Muscle of leg (tissue), 16 donors: ENCODE measurements at places on chromosomes 2 and 18. TPM values are rescaled to one million over a fixed set of nuclear protein-coding genes. Genes with fewer than 3 reads are reported as not detected.
A peak's percentile ranks its signal among the peaks of the same experiment; 100 is the strongest.

DNA sequence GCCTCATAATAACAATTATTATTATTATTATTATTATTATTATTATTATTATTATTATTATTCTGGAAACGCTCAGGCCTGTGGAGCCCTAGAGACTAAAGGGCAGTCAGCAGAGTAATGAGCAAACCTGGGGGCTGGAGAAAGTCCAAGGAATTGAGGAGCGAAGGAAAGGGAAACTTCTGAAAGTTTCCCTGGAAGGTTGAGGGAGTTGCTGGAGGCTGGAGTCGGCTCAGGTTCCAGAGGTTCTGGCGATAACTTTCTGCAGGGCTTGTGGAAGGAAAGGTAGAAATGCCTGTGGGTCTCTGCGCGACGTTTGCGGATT is 9.2 kb downstream of the POU3F3 start:
- DNase-seq, result no peak

DNA sequence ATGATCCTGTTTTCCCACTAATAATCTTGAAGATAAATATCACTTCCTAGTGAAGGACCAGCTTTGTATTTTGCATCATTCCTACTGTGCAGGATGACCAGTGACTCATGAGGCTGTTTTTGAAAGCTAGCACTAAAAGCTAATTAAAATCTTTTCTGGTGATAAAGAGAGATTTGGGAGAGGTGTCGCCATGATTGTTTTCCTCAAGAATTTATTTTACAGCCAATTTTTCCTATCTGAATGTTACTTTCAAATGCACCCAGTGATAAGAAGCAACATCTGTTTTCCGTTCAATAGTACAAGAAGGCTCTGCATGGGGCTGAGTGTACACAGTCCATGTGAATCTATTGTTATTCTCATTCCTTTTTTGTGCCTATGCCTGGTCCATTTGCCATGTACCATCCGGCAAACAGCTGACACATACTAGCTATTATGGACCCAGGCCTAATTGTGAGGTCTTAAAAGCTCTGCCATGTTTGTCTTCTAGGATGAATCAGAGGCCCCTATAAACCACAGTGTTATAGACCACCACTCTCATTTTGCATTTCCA is 28.4 kb downstream of the MEIS1 start:
- DNase-seq, result no peak

DNA sequence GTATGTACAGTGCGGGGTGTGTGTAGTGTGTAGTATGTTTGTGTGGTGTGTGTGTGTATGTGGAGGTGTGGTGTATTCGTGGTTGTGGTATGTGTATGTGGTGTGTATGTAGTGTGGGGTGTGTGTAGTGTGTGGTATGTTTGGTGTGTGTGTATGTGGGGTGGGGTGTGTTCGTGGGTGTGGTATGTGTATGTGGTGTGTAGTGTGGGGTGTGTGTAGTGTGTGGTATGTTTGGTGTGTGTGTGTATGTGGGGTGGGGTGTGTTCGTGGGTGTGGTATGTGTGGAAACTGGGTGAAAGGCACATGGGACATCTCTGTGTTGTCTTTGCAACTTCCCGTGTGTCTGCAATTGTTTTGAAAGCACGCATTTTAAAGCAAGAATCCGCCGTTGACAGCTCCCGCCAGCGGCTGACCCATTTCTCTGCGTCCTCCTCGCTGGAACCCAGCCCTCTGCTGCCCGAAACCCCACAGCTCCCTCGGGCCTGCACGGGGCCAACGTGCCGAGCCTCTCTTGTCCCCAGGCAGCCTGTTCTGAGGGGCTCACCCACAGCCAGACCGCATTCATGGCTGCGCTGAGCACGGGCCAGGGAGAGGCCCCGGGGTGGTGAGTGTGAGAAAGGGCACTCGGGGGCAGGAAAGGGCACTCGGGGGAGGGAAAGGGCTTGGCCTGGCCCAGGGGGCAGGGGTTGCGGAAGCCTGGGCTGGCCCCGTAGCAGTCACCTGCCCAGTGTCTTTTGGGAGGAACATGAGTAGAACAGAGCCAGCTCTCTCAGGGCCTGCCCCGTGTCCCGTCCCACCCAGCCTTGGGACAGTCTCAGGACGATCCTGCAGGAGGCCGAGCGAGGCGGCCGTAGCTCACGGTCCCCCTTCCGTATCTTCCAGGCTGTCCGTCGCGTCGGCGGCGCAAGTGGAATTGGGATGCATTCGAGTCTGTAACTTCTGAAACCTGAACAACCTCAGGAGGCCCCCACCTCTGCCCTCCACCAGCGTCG is 61.4 kb downstream of the TWIST2 start:
- no peak for DNase-seq

GRCh38 chr2:134591526-134591925 is 127.3 kb downstream of the TMEM163 start:
- no peak for DNase-seq

DNA sequence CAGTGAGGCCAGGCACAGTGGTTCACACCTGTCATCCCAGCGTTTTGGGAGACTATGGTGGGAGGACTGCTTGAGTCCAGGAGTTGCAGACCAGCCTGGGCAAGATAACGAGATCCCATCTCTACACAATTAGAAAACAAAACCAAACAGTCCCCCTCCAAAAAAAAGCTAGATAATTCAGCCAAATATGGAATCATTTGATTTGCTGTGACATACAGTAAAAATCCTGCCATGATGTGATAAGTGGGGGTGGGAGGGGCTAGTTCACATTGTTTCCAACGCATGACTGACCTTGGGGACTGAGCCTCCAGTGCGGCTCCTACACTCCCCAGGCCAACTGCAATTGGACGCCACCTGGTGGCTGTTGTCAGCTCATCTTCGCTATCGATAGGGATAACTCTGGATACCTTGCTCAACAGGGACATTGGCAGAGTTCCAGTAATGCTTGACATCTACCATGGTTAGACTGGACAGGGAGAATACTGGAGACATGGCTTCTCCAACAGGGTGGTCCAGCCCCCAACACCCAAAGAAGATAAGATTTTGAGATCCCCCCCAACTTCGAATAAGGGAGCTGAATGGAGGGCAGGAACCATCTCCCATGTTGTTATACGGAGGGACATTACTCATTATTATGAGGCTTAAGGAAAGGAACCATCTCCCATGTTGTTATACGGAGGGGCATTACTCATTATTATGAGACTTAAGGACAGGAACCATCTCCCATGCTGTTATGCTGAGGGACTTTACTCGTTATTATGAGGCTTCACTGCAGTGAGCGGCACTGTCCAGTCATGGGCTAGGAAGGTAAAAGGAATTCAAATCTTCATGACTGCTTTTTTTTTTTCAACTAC is 135.9 kb downstream of the TGIF1 start:
- peak; percentile 83 for DNase-seq

DNA sequence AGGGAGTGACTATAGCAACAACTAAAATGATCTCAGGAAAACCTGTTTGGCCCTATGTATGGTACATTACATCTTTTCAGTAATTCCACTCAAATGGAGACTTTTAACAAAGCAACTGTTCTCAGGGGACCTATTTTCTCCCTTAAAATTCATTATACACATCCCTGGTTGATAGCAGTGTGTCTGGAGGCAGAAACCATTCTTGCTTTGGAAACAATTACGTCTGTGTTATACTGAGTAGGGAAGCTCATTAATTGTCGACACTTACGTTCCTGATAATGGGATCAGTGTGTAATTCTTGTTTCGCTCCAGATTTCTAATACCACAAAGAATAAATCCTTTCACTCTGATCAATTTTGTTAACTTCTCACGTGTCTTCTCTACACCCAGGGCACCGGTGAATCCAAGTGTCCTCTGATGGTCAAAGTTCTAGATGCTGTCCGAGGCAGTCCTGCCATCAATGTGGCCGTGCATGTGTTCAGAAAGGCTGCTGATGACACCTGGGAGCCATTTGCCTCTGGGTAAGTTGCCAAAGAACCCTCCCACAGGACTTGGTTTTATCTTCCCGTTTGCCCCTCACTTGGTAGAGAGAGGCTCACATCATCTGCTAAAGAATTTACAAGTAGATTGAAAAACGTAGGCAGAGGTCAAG is 955 bp downstream of the TTR start:
- no peak for DNase-seq

- DNase-seq, result no peak
Observed at GRCh38 chr2:155377931-155378444, 679.5 kb downstream of the KCNJ3 start.

DNA sequence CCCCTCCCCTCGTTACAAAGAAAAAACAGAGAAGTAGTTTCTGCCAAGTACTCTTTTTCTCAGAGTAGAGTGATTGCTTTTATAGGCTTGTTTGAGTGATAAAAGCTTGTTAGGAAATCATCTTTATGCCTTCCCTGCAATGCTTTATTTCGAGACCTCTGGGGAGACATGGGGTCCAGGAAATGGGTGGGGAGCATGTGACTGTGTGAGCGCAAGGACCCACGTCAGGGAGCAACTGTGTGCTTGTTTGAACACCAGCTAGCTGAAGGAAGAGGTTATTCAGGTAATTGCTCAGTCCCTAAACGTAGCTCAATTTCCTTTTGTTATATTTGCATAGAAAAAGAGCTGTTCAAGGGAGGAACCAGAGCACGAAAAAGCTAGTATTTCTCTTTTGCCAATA is 187.3 kb downstream of the FAM210A start:
- DNase-seq, result peak; percentile 60

- no peak for DNase-seq
Observed at GRCh38 chr18:12737243-12737902, 34.5 kb downstream of the PSMG2 start.

DNA sequence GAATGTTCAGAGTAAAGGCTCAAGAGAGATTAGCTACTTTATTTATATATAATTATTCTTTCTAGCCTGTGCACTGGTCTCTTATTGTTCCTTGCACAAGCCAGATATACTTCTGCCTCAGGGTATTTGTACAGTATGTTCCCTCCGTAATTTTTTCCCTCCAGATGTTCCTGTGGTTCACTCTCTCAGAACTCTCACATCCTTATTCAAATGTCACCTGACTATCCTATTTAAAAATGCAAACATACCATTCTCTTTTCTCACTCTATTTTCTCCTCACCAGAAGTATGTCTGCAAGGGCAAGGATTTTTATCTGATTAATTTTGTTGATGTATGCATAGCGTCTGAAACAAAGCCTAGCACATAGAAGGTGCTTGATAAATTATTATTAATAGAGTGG is 64.0 kb upstream of the CERS6 start:
- peak; percentile 10 for DNase-seq

ADAM23 gene
- 16.8 TPM for polyA plus RNA-seq

FARP2 gene
- polyA plus RNA-seq, result 46.1 TPM

ARHGAP15 gene
- 10.5 TPM for polyA plus RNA-seq

SP5 gene
- polyA plus RNA-seq, result 4.6 TPM
